ENCODE measurements at places on chromosomes 12 and 14. TPM values are rescaled to one million over a fixed set of nuclear protein-coding genes. Genes with fewer than 3 reads are reported as not detected.

The ADGRD1 gene
- 0.72 TPM for total RNA-seq

The C12orf50 gene
- not detected for total RNA-seq

DNA sequence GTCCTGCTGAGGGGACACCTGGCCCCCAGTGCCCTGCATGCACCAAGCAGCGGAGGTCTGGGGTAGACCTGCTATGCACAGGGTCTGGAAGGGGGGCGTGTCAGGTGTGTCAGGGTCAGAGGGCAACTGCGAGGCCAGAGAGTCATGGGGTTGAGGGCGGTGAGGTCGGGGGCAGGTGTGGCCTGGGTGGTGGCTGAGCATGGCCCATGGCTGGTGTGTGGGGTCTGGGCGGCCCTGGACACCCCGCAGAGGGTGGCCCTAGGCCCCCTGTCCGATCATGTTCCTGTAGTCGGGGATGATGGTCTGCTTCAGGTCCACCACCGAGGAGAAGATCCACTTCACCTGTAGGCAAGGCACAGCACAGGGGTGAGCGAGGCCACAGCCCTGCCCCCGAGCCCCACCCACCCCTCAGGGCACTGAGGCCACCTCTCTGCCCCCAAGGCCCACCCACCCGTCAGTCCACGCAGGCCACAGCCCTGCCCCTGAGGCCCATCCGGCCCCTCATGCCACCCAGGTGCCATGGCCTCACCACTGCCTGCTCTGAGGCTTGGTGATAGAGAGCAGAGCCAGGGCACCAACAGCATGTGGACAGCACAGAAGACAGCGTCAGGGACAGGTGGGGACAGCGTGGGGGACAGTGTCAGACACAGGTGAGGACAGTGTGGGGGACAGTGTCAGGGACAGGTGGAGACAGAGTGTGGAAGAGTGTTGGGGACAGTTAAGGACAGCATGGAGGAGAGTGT is 211.3 kb downstream of the TMEM121 start:
- H3K4me1 ChIP-seq: no peaks in the 10 kb centered on the region
- H3K27ac ChIP-seq: no peak overlapping the region
- DNase-seq: peak; percentile 37

DNA sequence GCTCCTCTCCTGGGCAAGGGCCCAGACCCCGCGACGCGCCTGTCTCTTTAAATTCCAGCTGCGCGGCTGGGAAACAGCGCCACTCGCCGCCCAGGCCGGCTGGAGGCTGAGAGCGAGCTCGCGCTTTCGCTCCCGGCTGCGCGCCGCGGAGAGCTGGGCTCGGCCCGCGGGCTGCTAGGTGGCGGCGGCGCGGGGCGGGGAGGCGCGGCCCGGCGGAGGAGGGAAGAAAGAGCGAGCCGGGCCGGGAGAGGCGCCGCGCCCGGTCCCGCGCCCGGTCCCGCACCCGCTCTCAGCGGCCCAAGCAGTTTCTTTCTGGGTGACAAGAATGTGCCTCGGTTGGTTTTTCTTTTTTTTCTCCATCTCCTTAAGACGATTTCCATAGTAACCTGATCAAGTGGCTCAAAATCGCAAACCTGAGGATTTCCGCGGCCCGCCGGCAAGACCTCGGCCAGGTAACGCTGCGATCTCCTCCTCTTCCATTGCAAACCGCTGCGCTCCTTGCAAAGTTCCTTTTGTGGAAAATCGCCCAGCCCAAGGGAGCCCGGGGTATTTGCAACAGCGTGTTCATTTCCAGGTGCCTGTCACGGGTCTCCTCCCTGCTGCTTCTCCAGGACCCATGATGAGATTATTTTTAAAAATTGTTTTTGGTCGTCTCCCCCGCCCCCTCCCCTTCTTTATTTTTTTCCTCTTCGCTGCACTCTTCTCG is 259.5 kb upstream of the E2F7 start:
- no peaks in the 10 kb centered on the region for H3K36me3 ChIP-seq
- DNase-seq: peak; percentile 96
- no peak overlapping the region for H3K27ac ChIP-seq
- H3K4me1 ChIP-seq: no peaks in the 10 kb centered on the region
- peak overlapping the region; percentile 82 for H3K4me3 ChIP-seq
- peaks cover 24% of the 10 kb centered on the region for H3K27me3 ChIP-seq

- DNase-seq: no peak
- no peaks in the 10 kb centered on the region for H3K36me3 ChIP-seq
- H3K4me3 ChIP-seq: no peak overlapping the region
- no peaks in the 10 kb centered on the region for H3K27me3 ChIP-seq
These were observed 22.6 kb upstream of the LUM start for GRCh38 chr12:91133871-91134270.

- no peaks in the 10 kb centered on the region for H3K36me3 ChIP-seq
- no peak overlapping the region for H3K27ac ChIP-seq
- H3K27me3 ChIP-seq: no peaks in the 10 kb centered on the region
- peaks cover 33% of the 10 kb centered on the region for H3K4me1 ChIP-seq
- DNase-seq: no peak
- H3K4me3 ChIP-seq: no peak overlapping the region
These were observed 247.0 kb downstream of the PHLDA1 start for GRCh38 chr12:75784591-75784990.

DNA sequence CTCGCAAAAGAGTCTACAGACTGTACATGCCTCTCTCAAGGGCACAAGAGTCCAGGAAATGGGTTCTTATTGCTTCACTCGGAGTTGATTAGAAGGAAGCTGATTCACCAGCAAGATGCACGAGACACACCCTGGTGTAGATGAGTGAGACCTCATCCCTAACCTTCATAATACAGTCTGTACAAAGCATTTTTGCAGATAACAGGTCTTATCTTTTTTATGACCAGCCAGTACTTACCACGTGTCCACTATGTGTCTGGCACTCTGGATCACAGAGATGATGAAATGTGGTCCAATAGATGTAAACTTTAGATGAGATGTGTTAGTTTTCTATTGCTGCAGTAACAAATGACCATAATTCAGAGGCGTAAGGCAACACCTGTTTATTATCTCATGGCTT is 53.4 kb upstream of the PWP1 start:
- H3K27me3 ChIP-seq: no peaks in the 10 kb centered on the region
- DNase-seq: no peak
- H3K4me3 ChIP-seq: no peak overlapping the region
- no peaks in the 10 kb centered on the region for H3K36me3 ChIP-seq
- no peaks in the 10 kb centered on the region for H3K4me1 ChIP-seq
- no peak overlapping the region for H3K27ac ChIP-seq

Data from osteoblast (primary cell).